ENCODE measurements at places on chromosomes 7 and 10. TPM values are rescaled to one million over a fixed set of nuclear protein-coding genes. Genes with fewer than 3 reads are reported as not detected.

SFTPA2 gene
- 0.13 TPM for total RNA-seq

- no peak for DNase-seq
These were observed 27.1 kb downstream of the LMTK2 start for GRCh38 chr7:98133621-98134303.

DNA sequence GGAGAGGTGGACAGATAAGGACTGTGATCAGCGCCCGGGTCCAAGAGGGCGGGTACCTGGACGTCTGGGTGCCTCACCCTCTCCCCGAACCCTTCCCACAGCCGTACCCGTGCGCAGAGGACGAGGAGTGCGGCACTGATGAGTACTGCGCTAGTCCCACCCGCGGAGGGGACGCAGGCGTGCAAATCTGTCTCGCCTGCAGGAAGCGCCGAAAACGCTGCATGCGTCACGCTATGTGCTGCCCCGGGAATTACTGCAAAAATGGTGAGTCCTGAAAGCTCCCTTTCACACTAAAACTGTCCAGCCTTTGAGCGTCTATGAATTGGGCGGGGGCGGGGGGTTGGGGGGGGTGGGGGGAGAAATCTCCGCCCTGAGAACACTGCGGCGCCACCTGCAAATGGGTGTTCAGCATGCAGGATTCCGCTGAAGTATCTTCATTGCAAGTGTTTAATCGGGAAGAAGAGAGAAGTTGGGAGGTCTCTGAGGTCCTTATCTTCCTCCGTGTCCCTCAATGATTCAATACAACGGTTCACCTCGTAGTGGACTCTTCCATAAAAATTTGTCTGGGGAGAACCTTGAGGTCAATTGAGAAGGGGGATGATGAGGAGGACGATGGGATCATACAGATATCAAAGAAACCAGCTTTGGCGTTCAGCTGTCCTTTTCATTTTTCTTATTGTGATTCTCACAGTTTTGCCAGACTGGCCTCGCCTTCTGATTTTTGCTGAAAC, 906 bp downstream of the DKK1 start:
- DNase-seq, result peak; percentile 42

DNA sequence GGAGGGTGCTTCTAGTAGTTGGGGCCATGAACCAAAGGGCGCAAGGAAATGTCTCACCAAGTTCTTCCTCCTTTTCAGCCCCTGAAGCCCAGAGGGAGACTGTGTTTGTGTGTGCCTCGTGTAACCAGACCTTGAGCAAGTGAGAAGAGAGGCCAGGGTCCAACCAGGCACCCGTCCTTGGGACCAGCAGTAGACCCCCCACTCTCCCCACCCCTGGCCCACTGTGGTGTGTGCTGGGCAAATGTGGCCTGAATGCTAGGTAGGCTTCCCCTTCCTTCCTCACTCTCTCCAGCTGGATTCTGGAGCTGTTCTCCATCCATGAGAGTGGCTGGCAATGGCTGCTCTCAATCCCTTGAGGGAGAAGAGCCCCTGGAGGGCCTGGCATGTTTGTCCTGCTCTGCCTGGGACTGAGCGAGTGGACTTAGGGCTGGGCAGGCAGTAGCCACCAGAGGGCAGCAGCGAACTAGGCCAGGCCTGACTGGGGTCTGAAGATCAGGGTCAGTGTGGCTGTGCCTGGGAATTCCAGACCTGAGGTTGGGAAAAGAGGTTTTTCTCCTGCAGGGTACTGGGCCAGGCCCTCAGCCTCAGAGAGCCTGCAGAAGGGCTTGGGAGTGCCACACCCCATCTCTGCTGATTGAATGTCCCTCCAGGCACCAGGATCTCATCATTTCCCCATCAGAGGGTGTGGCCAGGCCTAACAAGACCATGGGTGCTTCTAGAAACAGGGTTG, 12.5 kb downstream of the SFRP5 start:
- DNase-seq, result peak; percentile 77

GRCh38 chr10:119416855-119417254, 125.7 kb downstream of the RGS10 start:
- DNase-seq, result peak; percentile 69

DNA sequence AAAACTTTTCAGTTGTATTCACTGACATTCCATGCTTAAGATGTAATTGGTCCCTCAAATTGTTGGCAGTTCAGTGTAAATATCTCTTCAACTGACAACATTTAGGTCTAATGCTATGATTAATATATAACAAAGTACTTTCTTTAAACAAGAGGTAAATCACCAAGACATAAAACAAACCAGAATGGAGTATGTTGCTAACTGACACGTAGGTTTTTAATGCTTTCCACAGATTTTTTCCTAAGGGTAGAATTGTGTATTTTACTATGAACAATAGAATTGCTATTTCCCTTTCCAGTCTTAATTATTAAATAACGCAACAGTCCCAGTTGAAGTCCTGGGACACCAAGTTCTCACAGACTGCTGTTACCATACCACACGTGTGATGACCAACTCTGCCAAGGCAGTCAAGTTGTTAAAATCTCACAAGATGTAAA, 4.1 kb downstream of the JCAD start:
- DNase-seq, result no peak

GRCh38 chr10:5503477-5503835, 4.1 kb upstream of the CALML5 start:
- peak; percentile 80 for DNase-seq

DNA sequence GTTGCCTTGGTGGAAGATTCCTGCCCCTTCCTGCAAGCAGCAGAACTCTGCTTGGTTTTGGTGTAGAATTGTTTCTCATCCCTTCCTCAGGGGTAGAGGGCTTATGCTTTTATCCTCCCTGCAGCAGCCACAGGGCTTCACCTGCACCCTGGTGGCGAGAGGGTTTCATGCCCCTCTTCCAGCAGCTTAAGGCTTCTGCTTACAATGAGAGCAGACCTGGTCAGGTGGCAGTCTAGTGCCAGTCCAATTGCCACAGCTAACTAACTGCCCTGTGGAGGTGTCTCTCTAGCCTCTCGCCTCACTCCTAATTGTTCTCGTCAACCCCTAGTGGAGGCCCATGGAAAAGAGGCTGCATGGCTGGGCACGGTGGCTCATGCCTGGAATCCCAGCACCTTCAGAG, 19.3 kb downstream of the ACBD7 start:
- no peak for DNase-seq

GRCh38 chr10:75967491-75967890, 536.1 kb downstream of the LRMDA start:
- DNase-seq, result peak; percentile 65

DNA sequence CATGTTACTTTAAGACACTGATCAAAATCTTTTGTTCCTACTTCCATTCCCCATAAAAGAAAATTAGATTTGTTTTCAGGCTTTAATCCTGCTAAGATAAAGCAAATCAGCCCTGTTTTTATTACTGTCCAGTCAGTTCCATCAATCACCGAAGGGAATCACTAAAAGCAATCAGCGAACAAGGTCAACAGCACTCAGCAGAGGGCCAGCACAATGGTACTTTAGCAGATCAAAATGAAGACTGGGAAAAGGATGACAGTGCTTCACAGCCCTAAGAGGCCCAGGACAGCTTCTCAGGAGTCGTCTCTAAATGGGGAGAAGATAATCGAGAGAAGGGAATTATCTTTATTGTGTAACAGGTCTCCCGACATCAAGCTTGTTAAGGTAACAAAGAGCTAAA, 32.7 kb downstream of the SEM1 start:
- no peak for DNase-seq

GRCh38 chr7:78130446-78131215, 332.1 kb downstream of the PHTF2 start:
- peak; percentile 33 for DNase-seq

- no peak for DNase-seq
These were observed 126.4 kb downstream of the JCAD start for GRCh38 chr10:29932991-29933390.

Measured in kidney (tissue), 22 donors.